ENCODE measurements at places on chromosomes 11 and 22.

GRCh38 chr11:117186431-117186761 lies 7.9 kb downstream of the SIDT2 start:
- no peak for DNase-seq

DNA sequence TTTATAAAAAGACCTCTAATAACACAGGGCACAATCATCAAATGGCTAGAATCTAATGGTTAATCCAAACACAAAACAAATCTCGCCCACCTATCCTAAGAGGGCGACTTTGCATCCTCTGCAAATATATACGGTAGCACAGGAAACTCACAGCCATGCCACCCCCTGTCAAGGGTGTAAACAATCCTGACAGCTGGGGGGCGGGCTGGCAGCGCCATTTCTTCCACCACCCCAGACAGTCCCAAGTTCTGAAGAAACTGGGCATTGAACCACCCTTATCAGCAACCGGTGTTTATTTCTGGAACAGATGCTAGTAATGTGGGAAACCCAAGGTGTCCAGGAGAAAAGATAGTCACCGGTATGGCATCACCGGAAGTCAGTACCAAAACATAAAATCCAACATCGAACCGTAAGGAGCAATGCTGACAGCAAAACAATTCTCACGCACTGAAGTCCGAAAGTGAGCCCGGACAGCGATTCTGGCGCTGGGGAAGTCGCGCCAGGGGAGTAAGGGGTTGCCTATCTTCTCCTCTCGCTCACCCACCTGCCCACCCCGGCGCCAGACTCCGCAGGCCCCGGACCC lies 825 bp downstream of the FBXO3 start:
- peak; percentile 55 for DNase-seq

DNA sequence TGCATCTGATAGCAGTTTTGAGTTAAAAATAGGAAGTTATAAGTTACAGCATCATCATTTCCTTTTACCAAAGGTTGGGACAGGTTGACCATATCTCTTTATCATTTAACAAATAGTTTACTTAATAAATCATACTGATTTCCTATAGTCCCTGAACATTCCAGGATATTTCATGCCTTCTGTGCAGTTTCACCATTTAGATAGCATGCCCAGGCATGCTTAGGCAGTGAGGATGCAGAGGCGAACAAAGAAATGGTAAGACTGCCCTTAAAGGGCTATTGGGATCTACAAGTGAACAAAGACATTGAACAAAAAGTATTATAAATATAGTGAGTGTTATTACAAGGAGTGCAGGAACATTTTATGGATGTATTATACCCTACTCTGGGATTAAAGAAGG lies 96.4 kb downstream of the PRMT3 start:
- no peak for DNase-seq

DNA sequence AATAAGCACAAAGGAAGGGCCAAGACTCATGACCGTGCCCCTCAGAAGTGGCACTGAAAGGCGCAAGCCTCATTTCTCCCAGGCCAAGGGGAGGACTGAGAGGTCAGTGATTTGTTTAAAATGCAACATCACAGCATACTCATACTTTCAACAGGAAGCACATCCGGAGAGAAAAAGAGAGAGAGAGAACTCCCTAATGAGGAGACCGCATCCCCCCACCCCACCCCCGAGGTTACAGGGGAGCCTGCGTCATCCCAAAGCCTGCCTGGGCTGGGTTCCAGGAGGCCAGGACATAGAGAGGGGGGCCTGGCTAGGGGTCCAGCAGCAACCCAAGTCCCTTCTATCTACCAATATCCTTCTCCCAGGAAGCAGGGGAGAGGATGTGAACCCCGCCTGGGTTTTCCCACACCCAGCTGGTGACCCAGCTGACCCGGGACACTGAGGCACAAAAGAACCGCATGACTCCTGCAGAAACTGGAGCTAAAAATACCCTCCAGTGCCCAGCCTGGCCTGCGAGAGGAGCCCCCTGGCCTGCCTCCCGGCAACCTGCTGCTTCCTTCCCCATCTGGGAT lies 3.8 kb downstream of the CSNK1E start:
- DNase-seq, result peak; percentile 48

- no peak for DNase-seq
These were observed 44.4 kb downstream of the DCDC1 start for GRCh38 chr11:31325160-31325559.

DNA sequence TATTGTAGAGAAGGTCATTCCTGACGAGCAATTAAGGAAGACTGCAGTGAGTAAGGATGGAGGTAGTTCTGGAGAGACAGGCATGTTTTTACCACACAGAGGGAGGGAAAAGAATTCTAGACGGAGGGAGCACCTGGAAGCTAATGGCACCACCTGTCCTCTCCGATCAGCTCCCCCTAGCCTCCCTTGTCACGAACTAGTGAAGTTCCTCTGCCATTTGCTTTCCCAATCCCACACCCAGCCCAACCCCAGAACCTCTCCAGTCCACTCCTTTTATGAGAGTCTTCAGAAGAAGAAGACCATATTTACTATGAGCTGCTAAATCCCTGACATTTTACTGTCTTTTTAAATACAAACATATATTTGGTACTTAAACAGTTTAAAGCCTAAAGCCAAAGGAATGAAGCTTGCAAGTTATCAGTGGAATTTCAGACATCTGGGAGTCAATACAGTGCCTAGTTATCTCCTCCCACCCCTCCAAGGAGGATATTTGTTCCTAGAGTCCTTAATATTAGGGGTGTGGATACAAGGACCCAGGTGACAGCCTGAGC lies 46.1 kb upstream of the HSPA8 start:
- no peak for DNase-seq

DNA sequence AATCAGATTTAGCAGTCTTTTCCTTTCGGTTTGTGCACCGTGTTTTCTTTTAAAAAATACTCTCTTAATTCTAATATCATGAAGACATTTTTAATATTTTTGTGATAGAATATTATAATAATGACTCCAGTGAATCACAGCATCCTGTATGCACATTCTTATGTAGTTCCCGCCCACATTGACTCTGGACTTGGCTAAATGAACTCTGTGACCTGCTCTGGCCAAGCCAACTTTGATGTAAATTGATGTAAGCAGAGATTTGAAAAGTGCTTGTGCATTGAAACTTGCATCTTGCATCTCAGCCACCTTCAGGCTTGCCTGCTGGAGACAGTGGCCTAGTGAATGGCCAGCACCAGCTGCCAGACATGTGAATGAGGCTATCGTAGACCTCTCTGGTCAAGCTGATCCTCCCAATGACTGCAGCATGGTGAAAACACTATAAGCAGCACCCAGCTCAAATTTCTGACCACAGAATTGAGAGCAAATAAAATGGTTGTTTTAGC lies 29.2 kb upstream of the PGM2L1 start:
- DNase-seq, result no peak

- DNase-seq, result no peak
These were observed 3.2 kb downstream of the THAP7 start for GRCh38 chr22:20998411-20999336.

GRCh38 chr11:35063488-35063931 lies 75.5 kb upstream of the CD44 start:
- DNase-seq, result no peak

GRCh38 chr22:44047891-44048301 lies 23.8 kb downstream of the PARVB start:
- no peak for DNase-seq

GRCh38 chr11:61071208-61071681 lies 31.0 kb upstream of the CD5 start:
- DNase-seq, result peak; percentile 78

DNA sequence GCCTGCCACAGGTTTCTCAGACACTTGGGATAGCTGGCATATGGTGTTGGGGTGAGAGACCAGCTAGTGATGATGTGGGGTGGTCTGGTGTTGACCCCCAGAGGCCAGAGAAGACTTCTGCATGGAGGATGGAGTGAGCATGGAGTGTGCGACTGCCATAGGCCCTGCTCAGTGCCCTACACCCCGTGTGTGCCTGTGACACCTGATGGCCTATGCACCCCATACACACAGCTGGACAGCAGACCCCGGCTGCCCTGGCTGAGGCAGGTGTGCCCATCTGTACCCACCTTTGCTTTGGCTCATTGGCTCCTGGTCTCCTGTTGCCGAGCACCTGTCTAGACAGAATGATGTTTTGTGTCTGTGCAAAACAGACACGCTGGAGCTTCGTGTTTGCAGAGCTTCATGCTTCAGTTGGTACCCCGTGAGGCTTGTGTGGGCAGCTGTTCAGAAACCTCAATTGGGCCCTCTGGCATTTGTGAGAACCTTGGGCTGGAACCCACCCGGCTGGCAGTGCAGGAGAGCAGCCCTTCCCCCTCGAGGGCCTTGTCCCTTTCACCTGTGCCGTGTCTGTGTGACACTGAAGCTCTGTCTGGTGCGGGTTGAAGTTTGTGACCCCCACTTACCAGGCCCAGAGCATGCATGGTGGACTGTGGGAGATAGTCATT lies 27.6 kb downstream of the BCR start:
- no peak for DNase-seq

GRCh38 chr22:42528591-42529307 lies 9.2 kb upstream of the RRP7A start:
- no peak for DNase-seq

DNA sequence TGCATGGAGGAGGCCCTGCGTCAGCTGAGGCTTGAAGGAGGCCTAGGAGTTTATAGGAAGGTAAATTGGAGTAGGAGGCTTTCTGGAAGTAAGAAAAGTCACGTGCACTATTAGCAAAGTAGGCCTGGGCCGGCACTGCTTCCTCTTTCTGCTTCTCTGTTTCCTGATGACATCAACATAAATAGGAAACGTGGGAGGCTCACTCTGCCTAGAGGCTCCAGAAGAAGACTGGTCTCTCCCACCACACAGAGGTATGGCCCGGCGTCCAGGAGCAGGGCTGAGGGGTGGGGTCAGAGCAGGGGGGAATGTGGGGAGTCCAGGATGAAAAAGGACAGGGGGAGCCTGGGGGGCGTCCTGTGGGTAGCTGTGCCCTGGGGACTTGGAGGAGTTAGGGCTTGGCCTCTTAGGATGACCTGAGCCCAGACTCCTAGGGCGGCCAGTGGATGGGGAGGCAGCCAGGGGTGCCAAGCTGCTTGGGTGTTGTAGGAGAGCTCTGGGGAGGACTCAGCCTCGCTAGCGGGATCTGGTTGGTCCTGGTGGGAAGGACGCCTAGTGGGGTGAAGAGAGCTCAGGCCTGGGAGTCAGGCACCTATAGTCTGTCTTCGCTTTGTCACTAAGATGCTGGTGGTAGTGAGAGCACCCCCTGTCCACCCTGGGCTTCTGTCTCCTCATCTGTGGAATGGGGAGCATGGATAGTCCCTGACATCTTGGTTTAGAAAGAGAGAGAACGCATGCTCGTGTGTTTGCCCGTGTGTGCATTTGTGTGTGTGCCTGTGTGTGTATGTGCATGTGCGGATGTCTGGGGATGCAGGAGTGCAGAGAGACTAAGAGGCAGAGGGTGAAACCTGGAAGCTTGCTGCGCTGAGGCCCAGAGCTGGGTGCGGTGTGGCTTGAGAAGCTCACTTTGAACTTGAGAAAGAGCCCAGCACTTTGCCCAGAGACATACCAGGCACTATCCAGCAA lies at the start of gene CSF2RB:
TSS of gene CSF2RB (plus strand) at position 202 of the 963 bp plus-strand sequence. CDS start 8,580 bp downstream, outside the sequence.
- peak; percentile 10 for DNase-seq

DNA sequence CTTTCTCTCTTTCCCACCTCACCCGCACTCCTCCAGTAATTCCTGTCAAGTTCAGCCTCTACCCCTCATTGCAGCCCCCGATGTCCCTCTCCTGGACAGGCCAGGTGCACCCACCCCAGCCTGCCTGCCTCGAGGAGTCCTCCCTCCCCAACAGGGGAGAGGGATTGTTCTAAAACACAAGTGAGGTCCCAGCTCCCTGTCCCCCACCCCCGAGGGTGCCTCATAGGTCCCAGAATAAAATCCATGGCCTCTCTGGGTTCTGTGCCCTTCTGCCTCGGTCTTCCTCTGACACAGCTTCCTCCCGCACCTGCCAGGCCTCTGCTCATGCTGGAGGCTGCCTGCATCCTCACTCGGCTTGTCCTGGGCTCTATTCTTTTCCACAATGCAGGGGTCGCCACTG lies 720.1 kb downstream of the BRD1 start:
- DNase-seq, result no peak

DNA sequence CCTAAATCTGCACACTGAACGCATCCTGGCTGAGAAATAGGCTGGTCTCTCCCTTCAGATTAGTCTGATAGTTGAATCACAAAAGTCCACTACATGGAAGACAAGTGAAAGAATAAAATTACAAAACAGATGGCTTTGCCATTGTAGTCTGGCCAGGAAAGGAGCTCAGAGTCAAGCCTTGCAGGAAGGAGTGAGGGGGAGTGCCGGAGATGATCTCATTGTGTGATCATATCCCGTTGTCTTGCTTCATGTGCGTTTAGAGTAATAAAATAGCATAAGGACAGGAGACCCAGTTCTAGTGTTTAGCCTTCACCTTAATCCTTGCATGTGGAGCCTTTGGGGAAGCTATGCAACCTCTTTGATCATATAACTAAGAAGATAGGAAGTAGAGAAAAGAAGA lies 666.7 kb upstream of the RAG2 start:
- DNase-seq, result no peak

DNA sequence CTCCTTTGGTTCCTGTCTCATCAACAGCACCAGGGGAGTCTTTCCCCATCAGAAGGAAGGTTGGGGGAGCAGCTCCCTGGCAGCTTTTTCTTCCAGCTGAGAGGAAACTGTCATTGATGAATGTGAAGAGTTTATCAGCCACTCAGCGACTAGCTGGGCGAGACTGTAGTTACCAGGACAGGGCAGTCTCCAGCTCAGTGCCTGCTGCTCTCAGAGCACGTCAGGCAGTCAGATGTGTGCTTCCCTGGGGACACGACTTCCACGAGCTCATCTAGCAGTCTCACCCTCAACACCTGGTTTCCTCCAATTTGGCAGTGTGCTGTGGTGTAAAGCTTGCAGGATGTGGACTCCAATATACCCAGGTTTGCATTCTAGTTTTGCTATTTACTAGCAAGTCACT lies 12.5 kb upstream of the C1QTNF4 start:
- no peak for DNase-seq

DNA sequence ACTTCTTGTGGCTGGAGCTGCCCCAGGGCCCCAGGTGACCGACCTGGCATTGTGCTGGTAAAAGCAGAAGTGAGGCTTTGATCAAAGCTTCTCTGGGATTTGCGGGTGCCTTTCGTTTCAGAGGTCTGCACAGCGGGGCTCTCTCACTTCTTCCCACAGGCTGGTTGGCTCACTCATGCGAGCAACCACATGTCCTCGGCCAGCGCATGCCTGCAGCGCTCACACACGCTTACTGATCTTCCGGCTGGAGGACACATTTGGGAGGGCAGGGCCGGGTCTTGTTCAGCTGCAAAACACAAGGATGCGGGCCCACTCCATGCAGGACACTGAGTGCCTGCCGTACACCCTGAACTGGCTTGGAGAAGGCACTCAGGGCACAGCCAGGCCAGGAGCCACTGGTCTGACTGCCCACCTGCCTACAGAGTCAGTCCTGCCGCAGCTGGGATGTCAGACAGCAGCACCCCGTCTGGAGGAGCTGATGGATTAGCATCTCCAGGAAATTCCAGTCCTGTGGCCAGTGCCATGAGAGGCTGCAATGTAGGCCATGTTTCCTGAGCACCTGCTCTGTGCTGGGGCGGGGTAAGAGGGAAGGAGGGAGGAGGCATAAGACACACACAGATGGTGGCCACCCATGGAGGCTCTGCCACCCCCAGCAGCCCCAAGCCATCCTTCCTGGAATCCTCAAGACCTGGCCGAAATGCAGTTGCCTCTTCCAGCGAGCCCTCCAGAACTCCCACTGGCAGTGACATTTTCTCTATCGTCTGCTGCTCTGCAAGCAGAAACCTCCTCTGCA lies 1383.2 kb downstream of the BRD1 start:
- DNase-seq, result no peak
